ENCODE measurements at places on chromosomes 6 and 20.

DNA sequence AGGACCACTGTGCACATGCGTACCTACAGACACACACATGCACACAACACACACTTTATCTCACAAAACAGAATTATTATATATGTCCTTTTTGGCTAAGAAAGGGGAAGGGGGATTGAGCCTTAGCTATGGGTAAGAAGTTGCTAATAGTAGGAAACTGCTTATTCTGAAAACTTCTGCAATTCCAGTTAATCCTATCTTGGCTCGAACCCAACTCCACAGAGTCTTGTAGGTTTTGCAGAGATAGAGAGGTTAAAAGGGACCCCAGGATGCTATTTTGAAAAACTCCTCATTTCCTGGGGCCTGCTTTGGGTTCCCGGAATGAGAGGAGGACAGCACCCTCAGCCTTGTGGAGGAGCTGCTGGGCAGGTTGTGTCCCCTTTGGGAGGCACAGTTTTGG is 233.8 kb downstream of the CLIC5 start:
- DNase-seq = no peak

- DNase-seq = no peak
These were observed 24.1 kb downstream of the IL17A start for GRCh38 chr6:52210227-52210626.

DNA sequence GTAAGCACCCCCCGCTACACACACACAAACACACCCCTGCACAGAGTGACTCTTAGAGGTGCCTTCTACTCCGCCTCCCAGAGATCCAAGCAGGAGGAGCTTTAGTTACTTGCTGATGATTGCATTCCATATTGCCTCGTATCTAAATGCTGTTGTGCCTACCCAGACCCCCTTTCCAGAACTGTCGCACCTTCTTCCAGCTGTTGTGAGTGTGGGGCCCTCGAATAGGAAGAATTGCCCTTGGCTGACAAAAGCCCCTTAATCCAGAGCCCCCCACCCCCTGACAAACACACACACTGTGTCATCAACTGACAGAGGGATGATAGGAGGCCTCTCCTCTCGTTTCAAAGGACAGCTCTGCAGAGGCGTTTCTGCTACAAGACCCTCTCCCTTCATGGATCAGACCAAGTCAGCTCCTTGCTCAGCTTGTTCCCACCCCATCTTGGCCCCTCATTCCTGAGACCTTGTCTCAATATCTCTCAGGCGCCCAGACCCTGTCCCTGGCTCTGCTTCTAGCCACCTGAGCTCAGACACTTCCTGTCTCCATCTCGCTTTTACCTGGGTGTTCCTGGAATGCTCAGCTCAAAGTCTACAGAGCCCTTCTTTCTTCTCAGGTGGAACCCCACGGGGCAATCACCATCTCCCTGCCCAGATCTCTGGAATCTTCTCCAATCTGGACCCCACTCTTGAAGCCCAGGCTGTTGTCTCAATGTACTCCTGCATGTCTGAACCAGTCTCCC is 4.0 kb upstream of the VSX1 start:
- no peak for DNase-seq

GRCh38 chr6:89364586-89364985 is 12.1 kb upstream of the UBE2J1 start:
- no peak for DNase-seq

- peak; percentile 78 for DNase-seq
These were observed 20.4 kb downstream of the WFDC3 start for GRCh38 chr20:45771182-45771759.

DNA sequence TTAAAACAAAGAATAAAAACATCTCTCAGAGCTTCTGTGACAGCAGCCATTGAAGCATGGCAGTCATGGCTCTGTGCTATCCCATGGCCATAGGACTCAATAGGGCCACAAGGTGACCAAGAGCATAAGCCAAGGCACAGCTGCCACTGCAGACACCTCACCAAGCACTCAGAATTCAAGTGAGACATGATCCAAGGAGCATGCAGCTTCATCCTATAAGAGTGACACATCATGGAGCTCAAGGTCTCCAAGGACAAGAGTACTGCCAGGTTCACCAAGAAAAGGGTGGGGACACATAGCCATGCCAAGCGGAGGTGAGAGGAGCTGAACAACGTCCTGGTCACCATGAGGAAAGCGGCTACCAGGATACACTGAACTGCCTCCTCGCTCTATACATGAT is 53.0 kb downstream of the RCAN2 start:
- DNase-seq = no peak

- DNase-seq = no peak
These were observed 274.1 kb upstream of the CITED2 start for GRCh38 chr6:139648430-139649000.

DNA sequence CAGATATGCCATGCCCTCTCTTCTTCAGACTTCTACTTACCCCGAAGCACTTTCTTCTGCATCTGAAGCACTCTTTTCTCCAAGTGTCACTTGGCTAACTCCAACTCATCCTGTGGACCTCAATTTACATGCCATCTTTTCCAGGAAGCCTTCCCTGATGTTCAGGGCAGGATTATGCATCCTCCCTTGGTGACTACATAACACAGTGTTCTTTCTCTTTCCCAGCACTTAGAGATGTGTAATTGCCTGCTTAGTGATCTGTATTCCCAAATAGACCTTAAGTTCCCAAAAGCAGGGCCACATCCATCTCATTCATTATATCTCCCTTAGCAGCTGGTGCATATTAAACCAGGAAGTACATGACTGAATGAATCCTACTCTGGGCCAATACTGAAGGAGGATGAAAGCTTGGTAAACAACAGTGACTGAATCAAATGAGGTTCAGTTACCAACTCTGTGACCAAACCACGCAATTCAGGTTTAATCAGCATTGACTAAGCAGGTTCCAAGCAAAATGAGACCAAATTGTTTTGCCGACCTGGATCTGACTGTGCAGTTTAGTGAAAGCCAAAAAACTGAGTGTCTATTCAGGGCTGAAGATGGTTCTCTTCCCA is 121.4 kb upstream of the TCF21 start:
- no peak for DNase-seq

DNA sequence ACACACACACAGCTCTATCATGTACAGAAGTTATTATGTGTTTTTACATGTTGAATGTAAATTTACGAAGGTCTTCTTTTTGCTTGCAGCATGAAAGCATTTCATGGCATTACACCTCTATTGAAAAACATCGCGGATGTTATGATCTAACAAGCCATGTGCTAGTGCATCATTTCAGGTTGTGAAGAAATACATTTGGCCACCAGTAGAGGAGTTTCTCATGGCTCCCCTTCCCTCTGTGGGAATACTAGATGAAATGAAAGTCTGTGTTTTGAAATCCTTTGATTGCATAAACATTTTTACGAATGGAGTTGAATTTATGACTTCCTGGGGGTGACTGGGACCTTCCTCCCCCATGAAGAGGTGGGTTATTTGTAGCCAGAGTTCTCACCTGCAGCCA is 17.7 kb downstream of the MAS1 start:
- DNase-seq = no peak

DNA sequence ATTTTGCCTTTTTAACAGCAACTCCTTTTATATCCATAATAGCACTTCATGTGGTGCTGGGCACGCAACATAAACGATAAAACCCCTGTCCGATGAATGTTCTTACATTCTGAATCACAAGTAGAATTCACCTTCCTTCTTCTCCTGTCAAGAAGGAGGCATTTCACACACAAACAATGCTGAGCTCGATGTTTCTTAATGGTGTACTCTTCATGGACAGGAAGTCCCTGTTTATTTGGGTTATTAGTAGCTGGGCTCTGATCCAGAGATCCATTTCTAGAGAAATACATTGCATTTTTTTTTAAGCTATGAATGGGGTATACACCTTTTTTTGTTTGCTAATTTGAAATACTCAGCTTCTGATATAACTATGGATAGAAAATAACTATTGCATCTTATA is 82.4 kb downstream of the PPP1R3G start:
- no peak for DNase-seq

GRCh38 chr20:7691647-7692269 is 248.5 kb downstream of the HAO1 start:
- peak; percentile 32 for DNase-seq

DNA sequence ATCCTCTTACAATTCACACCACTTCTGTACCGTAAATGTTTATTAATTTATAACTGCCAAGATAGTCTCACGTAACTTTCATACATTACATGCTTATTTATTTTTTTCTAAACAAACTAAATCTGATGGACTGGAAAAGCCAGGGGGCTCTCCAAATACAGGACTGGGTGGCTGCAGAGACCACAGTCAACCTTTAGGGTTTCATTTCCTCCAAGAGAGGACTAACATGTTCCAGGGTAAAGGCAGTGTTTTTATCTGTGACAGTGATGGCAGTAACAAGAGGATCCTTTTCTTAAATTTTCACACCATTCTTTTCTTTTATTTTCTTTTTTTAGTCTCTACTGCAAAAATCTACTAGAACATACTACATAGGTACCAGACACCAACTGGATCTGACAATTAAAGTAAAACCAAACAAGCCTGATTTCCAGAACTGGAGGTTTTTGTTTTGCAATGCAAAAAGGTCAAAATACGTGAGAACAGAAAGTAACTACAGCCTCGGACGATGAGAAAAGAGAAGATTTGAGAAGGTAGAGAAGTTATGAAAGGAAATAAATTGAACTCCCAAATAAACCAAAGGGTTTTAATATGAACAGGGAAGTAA is 1.2 kb downstream of the LMBRD1 start:
- no peak for DNase-seq

DNA sequence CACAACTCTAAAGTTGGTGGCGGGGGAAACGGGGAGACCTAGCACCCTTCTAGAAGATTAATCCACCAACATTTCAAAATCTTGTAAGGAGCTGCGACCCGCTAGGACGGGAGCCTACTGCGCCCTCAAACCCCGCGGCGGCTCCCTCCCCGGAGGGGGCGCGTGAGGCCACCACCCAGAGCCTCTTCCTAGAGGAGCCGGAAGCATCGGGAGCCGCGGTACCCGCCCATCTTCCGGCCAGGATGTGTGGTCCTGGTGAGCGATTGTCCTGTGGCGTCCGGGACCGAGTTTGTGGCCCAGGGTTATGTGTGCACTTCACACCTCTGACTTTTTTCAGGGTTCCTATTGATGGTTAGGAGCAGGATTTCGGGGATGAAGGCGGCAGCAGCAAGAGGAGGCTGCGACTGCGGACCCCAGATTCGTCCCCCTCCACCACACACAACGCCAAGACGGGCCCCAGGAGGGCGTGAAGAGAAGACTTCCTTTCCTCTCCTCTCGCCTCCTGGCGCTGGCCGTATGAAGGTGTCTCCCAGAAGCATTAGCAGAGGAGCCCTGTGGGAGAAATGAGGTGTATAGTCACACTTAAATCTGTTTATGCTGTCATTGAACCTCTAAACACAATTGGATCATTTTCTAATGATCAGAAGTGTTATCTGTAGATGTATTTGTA is 10.7 kb downstream of the ZNF165 start:
- DNase-seq = no peak

- peak; percentile 88 for DNase-seq
These were observed 20.5 kb downstream of the JPH2 start for GRCh38 chr20:44166477-44166876.

GRCh38 chr6:5764401-5764955 is 242.2 kb downstream of the NRN1 start:
- DNase-seq = peak; percentile 45

- DNase-seq = no peak
These were observed 266.1 kb upstream of the EPHA7 start for GRCh38 chr6:93685494-93685893.

DNA sequence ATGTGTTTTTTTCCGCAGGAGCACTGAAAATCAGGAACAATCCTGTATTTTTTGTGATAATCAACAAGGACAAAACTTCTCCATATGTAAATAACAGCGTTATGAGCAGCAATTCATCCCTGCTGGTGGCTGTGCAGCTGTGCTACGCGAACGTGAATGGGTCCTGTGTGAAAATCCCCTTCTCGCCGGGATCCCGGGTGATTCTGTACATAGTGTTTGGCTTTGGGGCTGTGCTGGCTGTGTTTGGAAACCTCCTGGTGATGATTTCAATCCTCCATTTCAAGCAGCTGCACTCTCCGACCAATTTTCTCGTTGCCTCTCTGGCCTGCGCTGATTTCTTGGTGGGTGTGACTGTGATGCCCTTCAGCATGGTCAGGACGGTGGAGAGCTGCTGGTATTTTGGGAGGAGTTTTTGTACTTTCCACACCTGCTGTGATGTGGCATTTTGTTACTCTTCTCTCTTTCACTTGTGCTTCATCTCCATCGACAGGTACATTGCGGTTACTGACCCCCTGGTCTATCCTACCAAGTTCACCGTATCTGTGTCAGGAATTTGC is at the start of gene TAAR6:
TSS of gene TAAR6 (plus strand) at position 102 of the 557 bp plus-strand sequence. CDS start at position 102, 0 bp downstream.
- DNase-seq = no peak

DNA sequence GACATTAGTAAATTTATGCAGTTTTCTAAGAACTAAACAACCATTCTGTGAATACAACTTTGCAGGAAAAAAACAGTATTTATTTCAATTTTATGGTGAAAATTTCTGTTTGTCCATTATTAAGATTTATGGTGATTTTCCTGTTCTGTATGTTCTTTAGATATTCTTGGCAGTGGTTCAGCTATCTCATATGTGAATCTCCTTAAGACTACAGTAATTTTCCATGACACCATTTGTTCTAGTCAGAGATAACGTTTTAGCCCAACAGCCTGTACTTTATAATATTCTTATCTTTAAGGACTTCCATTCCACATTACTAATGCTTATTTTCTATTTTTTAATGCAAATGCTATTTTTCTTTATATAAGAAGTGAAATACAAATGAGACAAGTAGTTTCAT is 504.0 kb downstream of the RFPL4B start:
- DNase-seq = no peak

GRCh38 chr6:161847628-161848027 is 573.8 kb upstream of the AGPAT4 start:
- DNase-seq = no peak

DNA sequence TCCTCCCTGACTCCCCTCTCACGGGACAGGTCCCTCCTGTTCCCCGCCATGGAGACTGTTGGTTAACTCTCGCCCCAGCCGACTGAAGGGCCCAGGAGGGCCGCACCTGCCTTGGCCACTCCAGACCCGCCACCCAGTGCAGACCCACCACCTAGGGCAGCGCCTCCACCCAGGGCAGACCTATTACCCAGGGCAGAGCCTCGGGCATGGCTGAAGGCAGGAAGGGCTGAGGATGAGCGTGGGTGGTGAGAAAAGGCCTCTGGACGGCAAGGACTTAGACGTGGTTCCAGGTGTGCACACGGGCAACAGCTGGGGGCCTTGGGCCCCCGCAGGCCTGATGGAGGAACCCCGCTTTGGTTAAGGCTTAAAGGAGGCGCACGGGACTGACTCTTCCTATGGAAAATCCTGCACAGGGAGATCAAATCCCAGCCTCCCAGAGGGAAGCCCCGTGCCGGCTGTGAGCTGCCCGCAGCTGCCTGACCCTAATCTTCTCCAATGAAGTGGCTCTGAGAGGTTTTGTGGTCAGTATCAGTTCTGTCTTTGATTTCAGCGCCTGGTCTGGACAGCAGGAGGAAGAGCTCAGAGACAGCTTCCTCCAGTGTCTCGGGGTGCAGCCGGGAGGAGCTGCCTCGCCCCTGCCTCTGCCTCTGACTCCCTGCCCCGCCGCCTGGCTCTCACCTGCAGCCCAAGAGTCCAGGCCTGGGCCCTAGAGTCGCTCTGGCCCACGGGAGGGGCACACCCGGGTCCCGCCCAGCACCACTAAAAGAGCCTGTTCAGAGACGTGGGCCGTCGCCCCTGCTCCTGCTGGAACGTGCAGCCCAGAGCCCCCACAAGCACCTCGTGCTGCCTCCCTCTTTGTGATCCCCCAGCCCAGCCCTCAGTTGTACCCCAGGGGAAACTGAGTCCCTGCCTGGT is 12.1 kb upstream of the CHRNA4 start:
- no peak for DNase-seq

GRCh38 chr6:8860671-8861070 is 425.3 kb upstream of the SLC35B3 start:
- DNase-seq = no peak

- DNase-seq = no peak
These were observed 6.0 kb upstream of the CPNE5 start for GRCh38 chr6:36845233-36845632.

All from fibroblast of skin of right quadriceps (primary cell).